ENCODE measurements at places on chromosomes 1 and 21. TPM values are rescaled to one million over a fixed set of nuclear protein-coding genes. Genes with fewer than 3 reads are reported as not detected.

The CYP4A11 gene
- not detected for total RNA-seq

The SMIM11 gene
- 10.8 TPM for total RNA-seq

The MTOR gene
- 34.5 TPM for total RNA-seq

The OLIG1 gene
- not detected for total RNA-seq

The KCNK2 gene
- 0.25 TPM for total RNA-seq

The RIPK4 gene
- 12.1 TPM for total RNA-seq

The TIAM1 gene
- 5.1 TPM for total RNA-seq

The FNDC10 gene
- 6.4 TPM for total RNA-seq

The HSD3B1 gene
- not detected for total RNA-seq

The PER3 gene
- 1.3 TPM for total RNA-seq

The WNT2B gene
- 44.4 TPM for total RNA-seq

The ADAM30 gene
- not detected for total RNA-seq

The ETV3L gene
- not detected for total RNA-seq

The METTL18 gene
- total RNA-seq: 1.0 TPM

All from mesangial cell (primary cell).